ENCODE measurements at places on chromosomes 2 and 18.

GRCh38 chr18:22470248-22471235, 52.8 kb upstream of the CTAGE1 start:
- no peak for DNase-seq

- no peak for DNase-seq
Observed at GRCh38 chr2:18475884-18476283, 84.6 kb downstream of the RDH14 start.

DNA sequence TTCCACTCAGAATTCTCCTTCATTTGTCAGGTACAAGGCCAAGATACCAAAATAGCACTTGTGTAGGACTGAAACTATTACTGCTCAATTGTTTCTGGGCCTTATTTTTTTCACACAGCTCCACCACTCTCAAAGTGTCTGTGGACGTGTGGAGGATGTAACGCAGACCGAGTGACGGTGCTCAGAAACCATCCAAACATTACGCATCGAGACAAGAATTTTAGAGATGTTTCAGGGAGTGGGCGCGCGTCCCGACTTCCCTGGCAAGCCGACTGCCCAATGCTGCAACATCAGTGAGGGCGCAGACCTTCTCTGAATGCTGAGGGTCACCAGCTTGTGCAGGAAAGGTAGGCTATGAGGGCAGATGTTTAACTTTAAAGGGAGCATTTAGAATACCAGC, 108.4 kb downstream of the GATA6 start:
- no peak for DNase-seq

- DNase-seq, result no peak
Observed at GRCh38 chr2:174868878-174869277, 104.6 kb upstream of the CHRNA1 start.

DNA sequence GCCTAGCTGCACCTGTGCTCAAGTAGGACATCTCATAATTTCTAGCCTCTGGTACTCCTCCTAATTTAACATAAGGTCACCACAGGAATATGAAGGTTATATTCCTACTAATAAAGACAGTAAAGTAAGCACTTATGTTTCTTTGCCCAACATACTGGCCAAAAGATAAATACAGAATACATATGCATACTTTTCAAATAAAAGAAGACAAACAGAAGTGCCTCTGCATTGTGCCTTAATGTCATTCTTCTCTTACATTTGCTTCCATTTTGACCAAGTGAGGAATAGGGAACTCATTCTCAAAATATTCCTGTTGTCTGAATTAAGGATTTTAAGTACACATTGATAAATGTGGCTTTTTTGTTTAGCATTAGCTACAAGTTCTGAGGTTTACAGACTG, 5.6 kb downstream of the BCL11A start:
- DNase-seq, result no peak

GRCh38 chr2:2233171-2233826, 97.8 kb downstream of the MYT1L start:
- no peak for DNase-seq

GRCh38 chr2:40820319-40820718, 368.4 kb upstream of the SLC8A1 start:
- no peak for DNase-seq
